ENCODE measurements at places on chromosomes 16 and 17. TPM values are rescaled to one million over a fixed set of nuclear protein-coding genes. Genes with fewer than 3 reads are reported as not detected.

GRCh38 chr16:68369697-68370580 lies 59.1 kb downstream of the PRMT7 start:
- no peak overlapping the region for H3K27ac ChIP-seq
- no peaks in the 10 kb centered on the region for H3K36me3 ChIP-seq
- peak; percentile 82 for DNase-seq

DNA sequence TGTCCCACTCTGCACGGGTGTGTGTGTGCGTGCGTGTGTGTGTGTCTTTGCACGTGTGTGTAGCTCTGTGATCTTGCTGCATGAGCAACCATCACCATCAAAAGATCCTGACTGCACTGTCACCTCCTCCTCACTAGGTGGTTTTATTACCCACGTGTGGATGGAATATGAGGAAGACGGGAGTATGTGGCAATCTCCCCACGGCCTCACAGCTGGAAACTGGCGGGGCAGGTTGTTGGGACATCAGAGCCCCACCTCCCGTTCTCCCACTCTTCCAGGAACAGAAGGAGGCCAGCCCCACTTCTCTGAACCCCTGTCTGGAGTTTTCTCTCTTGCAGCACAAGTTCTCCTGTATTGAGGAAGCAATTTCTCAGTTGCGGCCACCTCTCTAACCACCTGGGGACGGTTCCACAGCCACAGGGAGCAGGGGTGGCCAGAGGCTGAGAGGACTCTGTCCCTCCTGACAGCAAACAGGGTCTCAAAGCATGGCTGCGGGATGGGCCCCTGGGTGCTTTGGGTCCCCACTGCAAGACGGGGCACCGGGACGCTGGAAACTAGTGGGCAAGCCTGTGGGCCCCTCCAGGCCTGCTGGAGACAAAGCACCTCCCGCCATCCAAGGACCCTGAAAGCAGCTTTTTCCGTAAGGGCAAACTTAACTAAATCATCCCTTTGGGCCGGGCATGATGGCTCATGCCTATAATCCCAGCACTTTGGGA lies 27.9 kb upstream of the ATP2C2 start:
- H3K27me3 ChIP-seq = peaks cover 33% of the 10 kb centered on the region
- H3K36me3 ChIP-seq = peaks cover 10% of the 10 kb centered on the region
- DNase-seq = peak; percentile 62

DNA sequence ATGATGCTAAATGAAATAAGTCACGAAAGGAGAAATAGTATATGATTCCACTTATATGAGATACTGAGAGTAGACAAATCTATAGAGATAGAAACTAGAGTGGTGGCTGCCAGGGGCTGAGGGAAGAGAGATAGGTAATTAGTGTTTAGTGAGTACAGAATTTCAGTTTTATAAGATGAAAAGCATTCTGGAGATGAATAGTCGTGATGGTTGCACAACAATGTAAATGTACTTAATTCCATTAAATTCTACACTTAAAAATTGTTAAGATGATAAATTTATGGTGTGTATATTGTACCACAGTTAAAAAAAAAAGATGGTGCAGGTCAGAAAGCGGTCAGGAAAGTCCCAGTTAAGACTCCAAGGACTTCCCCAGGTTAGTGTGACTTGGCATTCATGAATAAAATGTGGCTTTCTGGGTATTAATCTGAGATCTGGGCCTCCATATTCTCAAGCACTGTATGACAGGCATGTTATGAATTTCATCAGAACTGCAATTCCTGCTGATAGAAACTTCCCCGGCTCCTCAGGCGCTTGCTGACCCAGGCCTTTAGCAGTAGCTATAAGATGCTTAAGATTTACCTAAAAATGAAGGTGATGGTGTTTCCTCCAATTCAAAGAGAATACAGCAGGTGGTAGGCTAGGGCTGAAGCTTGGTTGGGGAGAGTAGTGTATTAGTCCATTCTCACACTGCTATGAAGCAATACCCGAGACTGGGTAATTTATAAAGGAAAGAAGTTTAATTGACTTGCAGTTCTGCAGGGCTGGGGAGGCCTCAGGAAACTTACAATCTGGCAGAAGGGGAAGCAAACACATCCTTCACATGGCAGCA lies 115.3 kb upstream of the SOX9 start:
- DNase-seq = no peak
- H3K27ac ChIP-seq = no peak overlapping the region
- H3K4me1 ChIP-seq = peaks cover 29% of the 10 kb centered on the region
- H3K27me3 ChIP-seq = no peaks in the 10 kb centered on the region

DNA sequence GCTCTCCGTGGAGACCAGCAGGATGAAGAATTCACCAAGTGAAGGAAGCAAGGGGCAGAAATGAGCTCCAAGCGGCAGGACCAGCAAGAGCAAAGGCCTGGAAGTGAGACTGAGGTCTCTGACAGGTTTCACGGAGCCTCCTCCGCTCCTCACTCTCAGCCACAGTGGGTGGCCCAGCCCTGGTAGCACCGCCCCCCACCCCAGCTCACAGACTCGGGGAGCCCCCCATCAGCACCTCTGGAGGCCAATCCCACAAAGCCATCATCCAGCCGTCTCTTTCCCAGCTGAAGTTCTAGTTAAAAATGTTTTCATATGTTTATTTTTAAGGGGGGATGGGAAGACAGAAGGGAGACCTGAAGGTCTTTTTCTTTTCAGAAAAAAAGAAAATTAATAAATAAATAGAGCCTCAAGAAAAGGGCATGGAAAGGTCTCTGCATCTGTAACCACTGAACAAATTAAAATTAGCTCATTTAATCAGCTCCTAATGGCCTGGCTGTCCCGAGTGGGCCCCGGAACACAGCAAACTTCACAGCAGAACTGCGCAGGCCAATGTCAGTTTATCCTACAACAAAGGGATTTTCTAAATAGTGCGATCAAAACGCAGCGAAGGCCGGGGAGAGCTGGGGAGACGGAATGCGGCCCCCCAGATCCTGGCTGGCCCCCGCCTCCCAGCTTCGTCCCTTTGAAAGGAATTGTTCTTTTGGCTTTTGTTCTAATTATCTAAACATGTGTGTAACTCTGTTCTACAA lies 190.3 kb downstream of the ZNF423 start:
- no peak for DNase-seq
- H3K27ac ChIP-seq = no peak overlapping the region
- H3K27me3 ChIP-seq = no peaks in the 10 kb centered on the region

DNA sequence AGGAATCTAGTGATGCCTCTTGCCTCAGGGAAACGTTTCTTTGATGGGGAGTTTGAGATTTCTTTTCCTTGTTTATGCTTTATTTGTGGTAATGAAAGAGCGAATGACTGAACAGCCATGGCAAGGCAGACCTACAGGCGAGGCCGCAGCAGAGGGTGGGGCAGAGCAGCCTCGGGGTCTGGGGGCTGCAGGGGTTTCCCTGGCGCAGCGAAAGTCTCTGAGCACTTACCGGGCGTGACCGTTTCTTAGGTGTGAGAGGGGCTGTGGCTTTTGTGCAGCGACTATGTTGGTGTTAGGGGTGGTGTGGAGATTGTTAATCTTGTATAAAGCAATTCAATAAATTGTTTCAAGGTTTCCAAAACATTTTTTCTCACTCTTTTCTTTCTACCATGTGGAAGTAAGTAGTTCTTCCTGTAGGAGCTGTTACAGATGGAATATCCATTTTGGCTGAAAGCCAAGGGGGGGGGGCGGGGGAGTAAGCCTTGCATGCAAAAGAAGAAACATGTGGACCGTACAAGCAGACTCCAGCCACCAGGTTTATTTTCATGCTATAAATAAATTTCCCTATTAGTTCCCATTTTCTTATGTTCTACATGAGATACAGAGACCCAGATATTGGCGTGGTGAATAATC lies 34.8 kb downstream of the UBN1 start:
- no peak for DNase-seq
- no peaks in the 10 kb centered on the region for H3K27me3 ChIP-seq
- peaks cover 26% of the 10 kb centered on the region for H3K4me1 ChIP-seq
- peaks cover 47% of the 10 kb centered on the region for H3K36me3 ChIP-seq
- peak overlapping the region; percentile 65 for H3K27ac ChIP-seq

GRCh38 chr16:86124321-86124720 lies 225.4 kb downstream of the IRF8 start:
- H3K36me3 ChIP-seq = no peaks in the 10 kb centered on the region
- no peak for DNase-seq
- no peaks in the 10 kb centered on the region for H3K4me1 ChIP-seq
- no peak overlapping the region for H3K27ac ChIP-seq
- H3K27me3 ChIP-seq = peaks cover 46% of the 10 kb centered on the region

SCGB1C2 gene
- not detected for total RNA-seq

KRTAP2-1 gene
- not detected for total RNA-seq

RNF222 gene
- total RNA-seq = not detected

CBFA2T3 gene
- total RNA-seq = not detected

TP53TG3D gene
- not detected for total RNA-seq

CHST4 gene
- not detected for total RNA-seq

STRADA gene
- total RNA-seq = 47.3 TPM
